Stimulated activated CD8-positive, alpha-beta memory T cell treated with anti-CD3 and anti-CD28 coated beads, Interleukin-2, amount 100 ng/mL, for 48 hours (primary cell): ENCODE measurements at places on chromosomes 5 and 9.

DNA sequence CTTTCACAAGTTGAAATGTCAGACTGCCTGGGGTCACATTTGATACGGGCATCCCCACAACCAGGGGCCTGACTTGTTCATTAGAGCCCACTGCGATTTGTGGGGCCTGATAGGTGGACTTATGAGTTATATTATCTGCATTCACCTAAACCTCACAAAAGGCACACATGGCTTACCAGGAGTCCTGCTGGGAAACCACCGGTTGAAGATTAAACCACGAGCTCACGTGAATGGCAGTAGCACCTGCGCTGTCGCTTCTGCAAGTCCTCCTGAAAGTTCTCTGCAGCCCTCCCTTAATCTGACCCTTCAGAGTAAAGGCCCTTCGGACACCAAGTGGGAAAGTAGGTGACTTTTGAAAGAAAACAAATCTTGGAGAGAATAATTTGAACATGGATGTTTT lies 68.9 kb downstream of the PPIC start:
- DNase-seq = no peak

GRCh38 chr9:13023498-13023897 lies 248.7 kb downstream of the LURAP1L start:
- DNase-seq = no peak

DNA sequence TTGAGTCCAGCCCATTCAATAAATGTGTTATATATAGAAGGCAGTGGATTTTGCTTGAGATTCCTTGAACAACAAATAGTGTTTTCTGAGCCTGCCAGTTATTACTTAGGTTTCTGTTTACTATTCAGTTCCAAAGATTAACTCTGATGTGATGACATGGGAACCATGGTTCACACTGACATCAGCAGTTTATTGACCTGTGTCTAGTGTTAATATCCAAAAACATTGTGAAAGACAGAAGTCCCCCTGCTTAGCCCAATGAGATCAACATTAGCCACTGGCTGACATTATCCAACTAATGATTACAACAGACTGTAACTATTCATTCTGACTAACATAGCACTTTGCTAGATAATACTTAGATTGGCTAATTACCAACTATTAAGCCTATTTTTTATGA lies 14.9 kb downstream of the APBA1 start:
- no peak for DNase-seq

GRCh38 chr5:141843156-141843927 lies 34.9 kb downstream of the PCDH1 start:
- no peak for DNase-seq

- DNase-seq = peak; percentile 14
Measured at GRCh38 chr9:131799177-131799823, 59.4 kb upstream of the RAPGEF1 start.

- DNase-seq = no peak
Measured at GRCh38 chr5:43840424-43841125, 237.6 kb downstream of the NNT start.

DNA sequence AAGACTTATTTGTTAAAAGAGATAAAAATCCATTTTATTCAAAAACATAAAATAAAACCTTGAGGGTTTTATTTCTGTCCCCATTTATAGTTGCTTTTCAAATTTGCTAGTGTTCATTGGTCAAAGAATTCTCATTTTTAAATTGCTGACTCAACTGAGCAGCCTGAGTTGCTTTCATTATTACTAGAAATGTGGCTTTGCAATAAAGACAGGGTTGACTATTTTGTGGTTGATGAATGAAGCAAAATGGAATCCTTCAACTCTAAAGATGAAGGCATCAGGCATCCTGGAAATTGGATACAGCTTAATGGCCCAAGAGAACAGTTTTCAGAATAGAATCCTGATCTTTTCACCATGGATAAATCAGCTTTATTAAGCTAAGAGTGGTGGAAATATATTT lies 23.9 kb upstream of the PPP3R2 start:
- DNase-seq = no peak

DNA sequence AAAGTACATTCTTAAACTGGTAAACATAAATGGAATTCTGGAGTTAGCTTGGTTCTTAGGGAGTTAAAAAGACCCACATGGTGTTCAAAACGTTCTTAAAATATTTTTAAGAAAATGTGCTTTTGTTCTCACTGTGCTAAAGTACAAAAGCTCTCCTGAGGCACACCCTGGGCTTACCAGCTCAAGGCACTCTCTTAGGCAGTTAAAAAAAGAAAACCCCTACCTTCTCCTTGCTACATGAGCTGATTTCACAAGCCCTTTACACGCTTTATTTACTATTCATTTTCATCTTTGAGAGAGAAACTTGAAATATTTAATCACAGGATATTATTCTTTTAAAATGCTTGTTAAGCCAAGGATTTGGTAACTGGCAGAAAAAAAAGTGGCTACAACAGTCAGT lies 723.3 kb upstream of the GRAMD2B start:
- DNase-seq = no peak

DNA sequence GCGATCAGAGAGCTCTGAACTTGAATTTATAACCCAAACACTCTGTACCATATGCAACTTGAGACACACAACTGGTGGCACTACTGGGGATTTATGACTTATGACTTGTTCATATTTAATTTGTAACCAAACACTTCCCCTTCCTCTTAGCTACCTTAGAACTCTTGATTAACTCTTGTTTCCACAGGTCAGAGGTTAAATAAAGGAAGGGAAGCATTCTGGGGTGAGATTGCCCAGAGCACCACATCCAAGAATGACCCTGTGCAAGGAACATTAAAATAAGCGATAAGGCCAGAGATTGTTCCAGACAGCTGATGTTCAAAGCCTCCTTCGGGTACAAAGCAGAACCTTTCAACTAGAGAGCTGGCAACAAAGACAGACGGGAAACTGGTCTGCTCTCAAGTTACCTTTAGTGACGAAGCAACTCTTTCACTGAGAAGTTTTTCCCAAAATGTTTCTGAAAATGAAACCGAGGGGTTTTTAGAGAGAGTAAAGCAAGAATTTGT lies 242.6 kb downstream of the DENND1A start:
- DNase-seq = no peak

- no peak for DNase-seq
Measured at GRCh38 chr9:115988701-115989100, 164.9 kb upstream of the PAPPA start.

GRCh38 chr9:82148901-82149461 lies 160.4 kb downstream of the SPATA31D1 start:
- DNase-seq = no peak

DNA sequence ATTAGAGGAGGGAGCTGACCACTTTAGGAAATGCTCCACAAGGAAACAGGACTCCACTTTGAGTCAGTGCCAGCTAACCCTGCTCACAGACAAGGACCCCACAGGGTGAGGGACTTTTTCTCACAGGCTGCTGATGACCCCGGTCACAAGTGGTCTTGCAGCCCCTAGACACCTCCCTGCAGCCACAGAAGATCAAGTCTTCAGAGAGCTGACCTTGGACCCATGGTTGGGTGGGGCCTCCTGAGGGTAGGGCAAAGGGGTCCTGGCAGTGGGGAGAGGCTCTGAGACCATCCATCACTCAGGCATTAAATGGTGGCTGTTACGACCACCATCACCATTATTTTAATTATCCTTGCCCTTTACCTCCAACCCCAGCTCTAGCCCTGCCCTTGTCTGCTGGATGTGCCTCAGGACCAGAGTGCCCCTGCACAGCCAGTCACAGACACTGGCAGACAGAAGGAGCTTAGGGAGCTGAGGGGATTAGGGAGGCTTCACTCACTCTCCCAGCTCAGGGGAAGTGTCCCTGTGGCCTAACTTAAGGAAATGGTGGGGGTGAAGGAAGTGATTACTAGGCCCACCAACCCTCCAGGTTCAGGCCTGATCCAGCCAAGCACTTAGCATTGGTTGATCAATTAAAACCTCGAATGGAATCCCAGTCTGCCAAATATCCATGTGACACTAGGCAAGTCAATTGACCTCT lies 1.6 kb downstream of the ACSL6 start:
- DNase-seq = no peak

- no peak for DNase-seq
Measured at GRCh38 chr5:33890131-33891032, 1.4 kb downstream of the ADAMTS12 start.

GRCh38 chr5:127612441-127613141 lies 36.3 kb upstream of the CTXN3 start:
- DNase-seq = no peak

- no peak for DNase-seq
Measured at GRCh38 chr5:150060471-150060870, 25.9 kb downstream of the CSF1R start.

DNA sequence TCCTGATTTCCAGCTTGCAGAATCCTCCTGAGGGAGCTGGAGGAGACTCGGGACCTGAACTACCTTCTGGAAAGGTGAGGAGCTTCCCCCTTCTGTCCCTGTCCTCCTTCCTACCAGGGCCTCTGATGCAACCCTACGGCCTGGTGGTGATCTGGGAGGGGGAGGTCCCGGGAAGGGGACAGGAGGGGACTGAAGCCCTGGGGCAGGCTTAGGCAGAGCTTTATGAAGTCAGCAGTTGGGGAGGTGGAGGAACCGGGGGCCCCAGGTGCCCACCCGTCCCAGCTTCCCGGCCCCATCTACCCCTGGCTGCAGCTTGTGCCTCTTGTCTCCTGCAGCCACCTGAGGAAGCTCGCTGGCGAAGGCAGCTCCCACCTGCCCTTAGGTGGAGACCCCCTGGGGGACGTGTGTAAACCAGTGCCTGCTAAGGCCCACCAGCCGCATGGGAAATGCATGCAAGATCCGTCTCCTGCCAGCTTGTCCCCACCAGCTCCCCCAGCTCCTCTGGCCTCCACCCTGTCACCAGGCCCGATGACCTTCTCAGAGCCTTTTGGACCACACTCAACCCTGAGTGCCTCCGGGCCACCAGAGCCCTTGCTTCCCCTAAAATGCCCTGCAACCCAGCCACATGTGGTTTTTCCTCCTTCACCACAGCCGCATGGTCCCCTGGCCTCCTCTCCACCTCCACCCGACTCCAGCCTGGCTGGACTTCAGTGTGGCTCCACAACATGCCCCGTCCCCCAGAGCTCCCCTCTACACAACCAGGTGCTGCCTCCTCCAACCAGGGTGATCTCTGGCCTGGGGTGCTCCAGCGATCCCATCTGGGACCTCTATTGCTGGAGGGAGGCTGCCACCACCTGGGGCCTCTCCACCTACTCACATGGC lies 2.1 kb downstream of the SPATA31E1 start:
- DNase-seq = no peak

DNA sequence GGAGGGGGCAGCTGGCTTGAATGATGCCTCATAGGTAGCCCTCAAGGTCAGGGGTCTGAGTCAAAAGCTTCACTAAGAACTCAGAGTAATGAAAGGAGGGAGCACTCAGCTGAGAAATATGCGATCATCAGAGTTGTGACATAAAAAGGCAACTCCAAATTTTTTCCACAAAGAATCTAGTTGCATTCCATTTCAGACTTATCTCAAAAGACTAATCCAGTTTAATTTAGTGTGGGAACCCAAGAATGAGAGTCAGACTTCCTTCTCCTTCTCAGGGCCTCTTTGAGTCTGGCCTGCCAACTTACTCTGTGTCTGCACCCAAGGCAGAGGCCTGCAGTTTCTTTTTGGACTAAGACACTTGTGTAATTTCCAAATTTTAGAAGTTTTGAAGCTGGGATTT lies 34.7 kb downstream of the GABRP start:
- DNase-seq = no peak

DNA sequence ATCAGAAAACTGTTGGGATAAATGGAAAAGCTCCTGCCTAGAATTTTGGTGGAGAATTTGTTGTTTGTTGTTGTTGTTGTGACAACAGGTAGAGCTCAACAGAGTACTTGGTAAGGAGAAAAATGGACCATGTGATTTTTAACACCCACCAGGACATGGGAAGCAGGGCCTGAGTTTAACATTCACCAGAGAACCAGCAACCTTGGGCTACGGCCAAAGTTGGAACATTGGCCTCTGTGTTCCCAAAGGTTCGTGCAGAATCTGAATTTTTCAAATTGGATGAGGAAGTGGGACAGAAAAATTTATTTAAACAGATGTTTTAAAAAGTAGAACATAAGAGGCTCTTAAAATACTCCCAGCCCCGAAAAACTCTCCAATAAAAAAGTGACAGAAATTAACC lies 127.0 kb downstream of the GNA14 start:
- no peak for DNase-seq

DNA sequence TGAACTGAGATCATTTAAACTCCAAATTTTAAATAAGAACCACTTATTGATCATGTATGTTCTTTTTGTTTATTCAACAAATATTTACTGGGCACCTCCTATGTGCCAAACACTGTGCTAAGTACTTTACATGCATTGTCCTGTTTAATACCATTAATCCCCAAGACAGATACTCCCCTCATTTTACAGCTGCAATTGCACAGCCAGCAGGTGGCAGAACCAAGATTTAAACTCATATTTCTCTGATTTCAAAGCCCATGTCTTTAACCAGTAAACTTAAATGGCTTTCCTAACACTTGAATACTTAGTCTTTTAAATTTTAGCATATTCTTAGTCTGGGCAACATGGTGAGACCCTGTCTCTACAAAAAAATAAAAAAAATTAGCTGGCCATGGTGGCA lies 43.4 kb upstream of the KIAA1958 start:
- DNase-seq = no peak

DNA sequence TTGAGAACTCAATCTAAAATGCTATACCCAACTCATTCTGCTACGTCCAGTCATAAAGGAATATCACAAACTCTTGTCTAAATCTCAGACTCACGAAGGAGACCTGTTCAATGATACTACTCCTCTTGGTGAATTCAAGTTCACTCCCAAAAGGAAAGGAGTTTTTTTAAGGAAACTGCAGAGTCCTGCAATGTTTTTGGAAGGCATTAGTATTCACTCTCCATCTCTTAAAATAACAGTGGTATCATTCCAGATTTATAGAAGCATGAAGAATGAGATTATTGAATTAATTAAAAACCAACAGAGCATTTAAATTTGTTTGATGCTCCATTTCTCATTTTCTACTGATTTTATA lies 73.4 kb downstream of the FOXD1 start:
- DNase-seq = no peak

- DNase-seq = no peak
Measured at GRCh38 chr5:117261948-117262571, 687.4 kb upstream of the SEMA6A start.

GRCh38 chr5:17196697-17197096 lies 20.7 kb upstream of the BASP1 start:
- no peak for DNase-seq

DNA sequence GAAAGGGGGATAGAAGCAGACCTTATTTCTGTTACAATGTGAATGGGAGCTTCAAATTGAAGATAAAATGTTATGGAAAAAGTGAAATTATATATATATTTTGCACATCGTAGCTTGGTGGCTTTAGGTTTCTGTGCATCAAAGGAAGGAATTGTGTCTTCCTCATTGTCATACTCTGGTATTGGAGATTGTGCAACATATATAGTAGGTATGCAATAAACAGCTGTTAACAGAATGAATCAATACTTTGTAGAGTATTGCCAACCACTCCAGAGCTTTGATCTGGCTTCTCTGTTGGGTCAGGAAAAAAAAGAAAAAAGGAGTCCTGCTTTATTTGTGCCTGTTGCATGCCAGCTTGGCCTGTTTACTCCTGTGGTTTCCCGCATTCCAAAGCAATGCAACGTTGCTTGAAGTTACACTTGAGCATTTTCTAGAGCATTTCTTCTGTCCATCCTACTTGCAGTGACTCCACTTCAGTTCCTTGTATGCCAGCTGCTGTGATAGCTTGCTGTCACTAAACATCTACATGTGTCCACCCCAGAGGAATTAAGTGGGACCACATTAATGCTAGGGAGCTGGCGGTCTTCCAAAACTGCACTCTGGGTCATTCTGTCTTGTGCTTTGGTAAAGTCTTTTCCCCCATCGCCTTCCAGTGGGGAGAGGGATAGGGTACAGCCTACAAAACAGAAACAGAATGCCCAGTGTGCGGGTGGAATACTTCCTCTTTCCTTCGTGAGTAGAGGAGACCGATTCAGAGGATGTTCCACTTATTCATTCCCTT lies 62.0 kb upstream of the MEF2C start:
- no peak for DNase-seq
